ENCODE measurements at places on chromosomes 4 and X.

GRCh38 chr4:76821641-76822040 lies 76.3 kb downstream of the SOWAHB start:
- DNase-seq, result no peak

- no peak for DNase-seq
Measured at GRCh38 chr4:77050962-77051361, 24.8 kb downstream of the CCNI start.

DNA sequence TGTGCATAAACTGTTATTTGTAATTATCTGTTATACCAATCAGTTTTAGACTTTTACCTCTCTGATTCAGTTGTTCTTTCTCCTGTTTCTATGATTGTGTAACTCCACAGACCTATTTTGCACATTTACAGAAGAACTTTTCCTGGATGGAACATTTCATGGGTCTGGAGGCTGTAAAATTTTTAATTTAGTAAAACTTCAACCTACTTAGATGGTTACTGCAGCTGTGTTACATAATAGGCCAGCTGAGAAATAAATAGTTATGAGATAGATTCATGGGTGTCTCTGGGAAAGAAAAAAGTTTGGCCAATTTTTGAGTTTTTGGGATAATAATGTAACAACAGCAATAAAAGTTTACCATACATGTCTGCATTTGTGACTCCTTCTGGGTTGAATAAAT lies 253.5 kb downstream of the ARHGAP24 start:
- DNase-seq, result no peak

GRCh38 chr4:7647600-7648543 lies 213.1 kb upstream of the PSAPL1 start:
- no peak for DNase-seq

- no peak for DNase-seq
Measured at GRCh38 chr4:51906167-51906958, 63.4 kb downstream of the DCUN1D4 start.

- DNase-seq, result no peak
Measured at GRCh38 chr4:36142504-36142903, 101.8 kb downstream of the ARAP2 start.

- DNase-seq, result no peak
Measured at GRCh38 chr4:30770049-30770549, 49.9 kb downstream of the PCDH7 start.

- no peak for DNase-seq
Measured at GRCh38 chrX:140766024-140766611, 56.6 kb downstream of the LINC00632 start.
